ENCODE measurements at places on chromosomes 16 and 17.

DNA sequence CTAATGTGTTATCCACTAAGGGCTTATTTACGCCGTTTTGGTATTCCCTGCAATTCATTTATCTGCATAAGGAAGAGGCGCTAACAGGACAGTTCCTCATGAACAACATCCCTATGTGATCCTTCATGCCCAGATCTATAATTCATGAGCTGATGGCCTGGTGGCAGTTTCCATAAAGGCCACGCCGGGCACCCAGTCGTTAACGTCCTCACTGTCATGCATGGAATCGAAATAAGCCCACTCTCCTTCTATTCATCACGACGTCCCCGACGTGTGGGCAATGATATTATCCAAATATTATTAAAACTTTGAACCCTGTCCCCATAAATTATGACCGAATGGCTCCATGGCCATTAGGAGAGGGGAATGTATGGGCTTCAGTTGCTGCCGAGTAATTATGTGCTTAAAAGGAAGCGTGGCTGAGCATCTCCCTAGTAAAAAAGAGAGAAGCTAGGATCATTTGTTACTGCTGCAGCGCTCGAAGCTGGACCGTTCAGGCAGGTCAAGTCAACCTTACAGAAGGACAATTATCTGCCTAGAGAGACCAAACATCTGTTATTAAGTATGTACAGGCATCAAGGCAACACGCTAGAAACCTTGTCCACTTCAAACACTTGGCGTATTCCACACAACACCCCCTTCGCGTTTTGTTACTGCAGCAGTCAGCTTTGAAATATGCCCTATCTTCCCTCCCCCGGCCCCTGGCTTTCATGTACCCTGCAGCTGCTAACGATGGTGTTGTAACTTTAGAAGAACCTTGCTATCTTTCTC is 94.0 kb upstream of the SALL1 start:
- no peak for DNase-seq

DNA sequence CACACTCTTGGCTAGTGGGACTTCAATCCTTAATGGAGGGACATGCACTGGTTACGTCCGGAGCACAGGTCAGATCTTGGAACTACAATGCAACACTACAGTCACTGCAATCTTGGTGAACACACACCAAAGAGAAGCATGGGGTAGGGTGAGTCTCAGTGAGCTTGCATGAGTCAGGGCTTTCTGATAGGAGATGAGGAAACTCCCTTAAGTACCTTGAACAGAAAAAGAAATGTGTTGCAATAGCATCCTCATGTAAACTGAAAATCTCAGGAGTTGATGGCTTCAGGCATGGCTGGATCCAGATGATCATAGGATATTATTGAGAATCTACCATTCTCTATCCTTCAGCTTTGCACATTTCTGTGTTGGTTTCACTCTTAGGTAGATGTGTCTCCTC is 54.1 kb downstream of the CES1 start:
- no peak for DNase-seq

GRCh38 chr17:78555746-78556401 is 21.3 kb downstream of the DNAH17 start:
- no peak for DNase-seq

DNA sequence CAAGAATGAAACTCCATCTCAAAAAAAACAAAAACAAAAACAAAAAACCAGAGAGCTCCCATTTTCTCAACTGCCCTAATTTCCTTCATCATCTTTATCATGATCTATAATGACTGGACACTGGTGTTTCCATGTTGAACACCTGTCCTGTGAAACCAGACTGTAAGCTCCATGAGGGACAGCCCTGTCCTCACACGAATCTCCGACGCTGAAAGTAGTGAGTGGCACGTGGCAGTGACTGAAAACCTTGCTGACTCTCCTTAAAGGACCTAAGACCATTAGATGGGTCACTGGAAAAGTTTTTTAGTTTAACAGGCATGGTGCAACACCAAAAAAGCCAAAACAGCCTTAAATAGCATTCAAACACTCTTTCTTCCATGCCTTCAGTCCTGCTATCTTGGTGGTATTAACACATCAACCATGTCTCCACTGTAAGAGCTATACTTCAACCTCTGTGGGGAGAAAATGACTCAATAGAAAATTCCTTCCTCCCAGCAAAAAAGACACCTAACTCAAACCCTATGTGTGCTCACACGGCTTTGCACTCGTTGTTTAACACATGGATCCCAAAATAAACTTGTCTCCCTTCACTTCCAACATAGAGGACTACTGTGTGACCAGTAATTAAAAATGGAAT is 8.3 kb downstream of the AXIN2 start:
- peak; percentile 88 for DNase-seq

GRCh38 chr16:17348042-17348783 is 122.5 kb downstream of the XYLT1 start:
- no peak for DNase-seq
